ENCODE measurements at places on chromosomes 13 and 19. TPM values are rescaled to one million over a fixed set of nuclear protein-coding genes. Genes with fewer than 3 reads are reported as not detected.
A peak's percentile ranks its signal among the peaks of the same experiment; 100 is the strongest.

The VSTM2B gene
- total RNA-seq: not detected

GRCh38 chr13:93558637-93559036 lies 332.0 kb downstream of the GPC6 start:
- no peaks in the 10 kb centered on the region for H3K27me3 ChIP-seq
- DNase-seq: no peak
- no peaks in the 10 kb centered on the region for H3K4me1 ChIP-seq
- H3K4me3 ChIP-seq: no peak overlapping the region
- no peaks in the 10 kb centered on the region for H3K36me3 ChIP-seq

DNA sequence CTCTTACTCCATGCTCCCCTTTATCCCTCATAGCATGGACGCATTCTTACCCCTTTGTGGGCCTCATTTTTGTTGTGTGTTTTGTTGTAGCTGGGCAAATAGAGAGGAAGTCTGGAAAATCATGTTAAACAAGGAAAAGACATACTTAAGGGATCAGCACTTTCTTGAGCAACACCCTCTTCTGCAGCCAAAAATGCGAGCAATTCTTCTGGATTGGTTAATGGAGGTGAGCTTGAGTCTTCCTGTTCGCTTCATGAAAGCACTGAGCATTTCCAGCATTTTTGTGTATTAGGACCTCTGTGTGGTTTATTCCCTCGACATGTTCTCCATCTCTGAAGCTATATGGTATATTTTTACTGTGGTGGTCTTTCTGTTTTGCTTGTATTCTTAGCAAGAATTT lies 5.5 kb downstream of the CCNE1 start:
- no peaks in the 10 kb centered on the region for H3K36me3 ChIP-seq
- H3K4me3 ChIP-seq: no peak overlapping the region
- DNase-seq: no peak

- no peak for DNase-seq
- no peak overlapping the region for H3K4me3 ChIP-seq
- H3K27me3 ChIP-seq: no peaks in the 10 kb centered on the region
- H3K4me1 ChIP-seq: no peaks in the 10 kb centered on the region
- H3K27ac ChIP-seq: no peak overlapping the region
- H3K36me3 ChIP-seq: no peaks in the 10 kb centered on the region
These were observed 8.3 kb upstream of the NTN5 start for GRCh38 chr19:48681127-48681470.

DNA sequence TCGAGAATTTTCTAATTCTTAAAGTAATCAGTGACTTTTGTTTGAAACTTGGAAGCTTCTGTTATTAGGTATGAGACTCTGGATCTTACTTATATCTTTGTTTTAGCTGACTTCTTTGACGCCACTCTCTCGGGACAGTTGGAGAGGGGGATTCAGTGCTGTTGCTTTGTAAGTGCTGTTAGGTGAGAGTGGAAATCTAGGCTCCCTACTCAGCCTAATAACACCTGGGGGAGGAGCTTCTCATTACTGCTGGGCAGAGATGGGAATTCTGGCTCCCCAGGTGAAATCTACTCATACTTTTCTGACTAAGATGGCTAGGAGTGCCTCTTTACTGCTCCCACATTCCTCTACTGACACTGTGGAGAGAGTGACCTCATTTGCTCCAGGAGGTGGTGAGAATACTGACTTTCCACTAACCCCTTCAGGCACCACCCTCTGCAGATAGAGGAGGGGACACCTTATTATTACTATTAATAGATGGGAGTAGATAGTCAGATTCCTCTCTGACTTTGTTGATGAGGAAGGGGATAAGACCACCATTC lies 324.9 kb upstream of the SPRY2 start:
- no peak overlapping the region for H3K27ac ChIP-seq
- no peaks in the 10 kb centered on the region for H3K4me1 ChIP-seq
- no peaks in the 10 kb centered on the region for H3K27me3 ChIP-seq
- no peak overlapping the region for H3K4me3 ChIP-seq
- no peaks in the 10 kb centered on the region for H3K36me3 ChIP-seq

- no peaks in the 10 kb centered on the region for H3K27me3 ChIP-seq
- no peak overlapping the region for H3K4me3 ChIP-seq
- H3K27ac ChIP-seq: no peak overlapping the region
- DNase-seq: no peak
- H3K36me3 ChIP-seq: no peaks in the 10 kb centered on the region
- H3K4me1 ChIP-seq: peaks cover 3% of the 10 kb centered on the region
These were observed 11.8 kb downstream of the PLVAP start for GRCh38 chr19:17365361-17365760.

The ZNF135 gene
- total RNA-seq: 3.6 TPM

GRCh38 chr13:50357586-50358118 lies 342.4 kb downstream of the KCNRG start:
- DNase-seq: no peak
- no peak overlapping the region for H3K4me3 ChIP-seq
- H3K4me1 ChIP-seq: peaks cover 29% of the 10 kb centered on the region
- no peaks in the 10 kb centered on the region for H3K36me3 ChIP-seq
- no peaks in the 10 kb centered on the region for H3K27me3 ChIP-seq
- H3K27ac ChIP-seq: peak overlapping the region; percentile 18

GRCh38 chr19:16015805-16016173 lies 60.5 kb upstream of the TPM4 start:
- no peaks in the 10 kb centered on the region for H3K27me3 ChIP-seq
- no peaks in the 10 kb centered on the region for H3K4me1 ChIP-seq
- DNase-seq: no peak
- no peaks in the 10 kb centered on the region for H3K36me3 ChIP-seq
- no peak overlapping the region for H3K27ac ChIP-seq
- H3K4me3 ChIP-seq: no peak overlapping the region

- no peaks in the 10 kb centered on the region for H3K27me3 ChIP-seq
- no peaks in the 10 kb centered on the region for H3K36me3 ChIP-seq
- DNase-seq: no peak
- H3K27ac ChIP-seq: no peak overlapping the region
- no peaks in the 10 kb centered on the region for H3K4me1 ChIP-seq
- no peak overlapping the region for H3K4me3 ChIP-seq
These were observed 519.7 kb downstream of the DIAPH3 start for GRCh38 chr13:59643906-59644626.

DNA sequence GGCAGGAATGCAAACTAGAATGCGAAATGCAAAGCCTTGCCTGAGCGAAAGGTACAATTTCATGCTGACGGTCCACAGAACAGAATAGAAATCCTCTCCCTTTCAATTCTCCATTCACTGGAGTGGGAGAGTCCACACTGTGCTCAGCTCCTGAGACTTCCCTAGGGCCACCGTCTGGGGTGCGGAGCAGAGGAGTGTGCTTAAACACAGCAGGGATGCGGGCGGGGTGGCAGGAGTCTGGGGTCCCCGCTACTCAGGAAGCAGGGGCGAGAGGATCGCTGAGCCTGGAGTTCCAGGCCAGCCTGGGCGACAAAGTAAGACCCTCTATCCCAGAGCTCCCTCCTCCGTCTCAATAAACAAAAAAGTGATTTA lies 552 bp upstream of the ZNF816 start:
- no peaks in the 10 kb centered on the region for H3K27me3 ChIP-seq
- no peaks in the 10 kb centered on the region for H3K36me3 ChIP-seq
- DNase-seq: no peak
- H3K4me1 ChIP-seq: peaks cover 14% of the 10 kb centered on the region
- H3K4me3 ChIP-seq: peak overlapping the region; percentile 77

- H3K4me3 ChIP-seq: no peak overlapping the region
- no peak for DNase-seq
- peaks cover 45% of the 10 kb centered on the region for H3K36me3 ChIP-seq
- H3K27me3 ChIP-seq: no peaks in the 10 kb centered on the region
- H3K4me1 ChIP-seq: no peaks in the 10 kb centered on the region
These were observed 32.9 kb upstream of the SLC7A9 start for GRCh38 chr19:32902448-32902847.
